ENCODE measurements at places on chromosomes 3 and 15.
A peak's percentile ranks its signal among the peaks of the same experiment; 100 is the strongest.

DNA sequence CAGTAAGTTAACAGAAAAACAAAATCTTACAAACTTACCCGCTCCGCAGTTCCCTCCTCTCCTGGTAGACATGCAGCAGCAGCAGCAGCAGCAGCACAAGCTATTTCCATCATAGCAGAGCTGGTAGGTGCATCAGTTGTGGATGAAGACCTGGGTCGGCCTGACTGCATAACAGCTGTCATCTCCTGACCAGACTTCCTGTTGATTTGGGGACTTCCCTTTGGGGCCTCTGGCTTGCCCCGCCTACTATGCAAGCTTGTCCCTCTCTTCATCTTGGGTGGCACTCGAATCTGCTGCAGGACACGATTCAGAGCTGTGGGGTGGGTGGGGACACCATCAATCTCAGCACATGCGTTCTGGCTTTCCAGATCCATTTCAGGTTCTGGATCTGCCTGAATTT lies 65.7 kb downstream of the TMCC1 start:
- DNase-seq = no peak

DNA sequence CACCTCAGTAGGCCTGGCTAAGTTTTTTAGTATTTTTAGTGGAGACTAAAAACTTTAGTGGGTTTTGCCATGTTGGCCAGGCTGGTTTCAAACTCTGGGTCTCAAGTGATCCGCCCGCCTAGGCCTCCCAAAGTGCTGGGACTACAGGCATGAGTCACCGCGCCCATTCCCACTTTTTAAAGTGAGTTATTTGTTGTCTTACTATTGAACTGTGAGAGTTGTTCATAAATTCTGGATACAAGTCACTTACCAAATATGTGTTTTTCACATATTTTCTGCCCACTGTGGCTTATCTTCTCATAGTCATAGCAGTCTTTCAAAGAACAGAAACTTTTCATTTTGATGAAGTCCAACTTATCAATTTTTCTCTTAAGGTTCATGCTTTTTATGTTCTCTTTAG lies 29.9 kb upstream of the SPSB4 start:
- DNase-seq = no peak

DNA sequence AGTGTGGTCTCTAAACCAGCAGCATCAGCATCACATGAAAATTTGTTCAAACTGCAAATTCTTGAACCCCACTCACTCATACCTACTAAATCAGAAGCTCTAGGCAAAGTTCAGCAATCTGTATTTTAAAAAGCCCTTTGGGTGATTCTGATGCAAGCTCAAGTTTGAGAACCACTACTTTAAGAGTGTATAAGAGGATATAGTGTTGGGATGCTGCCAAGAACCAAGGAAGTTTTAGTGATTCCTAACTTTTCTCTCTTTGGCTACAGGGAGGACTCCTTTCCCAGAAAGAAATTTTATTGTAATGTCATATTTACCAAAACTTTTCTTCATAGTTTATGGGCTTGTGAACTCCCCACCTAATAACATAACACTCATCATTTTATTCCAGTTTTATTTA lies 422.2 kb downstream of the TBC1D5 start:
- DNase-seq = no peak

- no peak for DNase-seq
These were observed 76.9 kb upstream of the RGMA start for GRCh38 chr15:93165734-93166470.

DNA sequence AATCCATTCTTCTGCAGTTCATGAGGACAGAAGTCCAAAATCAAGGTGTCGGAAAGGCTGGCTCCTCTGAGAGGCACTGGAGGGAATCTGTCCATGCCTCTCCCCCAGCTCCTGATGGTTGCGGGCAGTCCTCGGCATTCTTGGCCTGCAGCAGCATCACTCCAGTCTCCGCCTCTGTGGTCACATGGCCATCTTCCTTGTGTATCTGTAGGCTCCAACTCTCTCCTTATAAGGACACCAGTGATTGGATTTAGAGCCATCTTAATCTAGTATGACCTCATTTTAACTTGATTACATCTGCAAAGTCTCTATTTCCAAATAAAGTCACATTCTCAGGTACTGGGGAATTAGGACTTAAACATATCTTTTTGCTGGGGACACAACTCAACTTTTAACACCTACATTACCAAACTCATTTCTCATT lies 56.0 kb upstream of the FLNB start:
- DNase-seq = peak; percentile 59

DNA sequence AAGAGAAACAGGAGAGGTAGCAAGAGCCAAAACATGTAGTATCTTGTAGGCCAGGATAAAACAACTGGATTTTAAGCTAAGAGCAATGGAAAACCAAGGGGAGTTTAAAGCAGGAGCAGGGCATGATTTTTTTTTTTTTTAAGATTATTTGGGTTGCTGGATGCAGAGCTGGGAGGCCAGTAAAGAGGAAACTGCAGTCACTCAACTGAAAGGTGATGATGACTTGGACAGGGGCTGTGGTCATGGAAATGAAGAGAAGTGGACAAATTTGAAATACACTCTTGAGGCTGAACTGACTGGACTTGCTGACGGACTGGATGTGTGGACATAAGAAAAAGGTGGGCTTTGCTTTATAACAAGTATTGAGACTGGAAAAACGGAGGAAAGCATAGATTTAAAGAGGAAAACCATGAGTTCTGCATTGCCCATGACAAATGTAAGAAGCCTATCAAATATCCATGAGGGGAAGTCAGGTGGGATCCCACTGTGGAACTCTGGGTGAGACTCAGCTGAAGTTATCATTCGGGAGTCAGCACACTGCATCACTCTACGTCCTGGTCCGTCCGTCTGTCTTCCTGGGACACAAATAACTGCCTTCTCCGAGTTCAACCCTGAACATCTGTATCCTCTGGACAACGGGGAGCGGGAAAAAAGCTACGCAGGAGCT lies 688 bp downstream of the XPC start:
- no peak for DNase-seq

DNA sequence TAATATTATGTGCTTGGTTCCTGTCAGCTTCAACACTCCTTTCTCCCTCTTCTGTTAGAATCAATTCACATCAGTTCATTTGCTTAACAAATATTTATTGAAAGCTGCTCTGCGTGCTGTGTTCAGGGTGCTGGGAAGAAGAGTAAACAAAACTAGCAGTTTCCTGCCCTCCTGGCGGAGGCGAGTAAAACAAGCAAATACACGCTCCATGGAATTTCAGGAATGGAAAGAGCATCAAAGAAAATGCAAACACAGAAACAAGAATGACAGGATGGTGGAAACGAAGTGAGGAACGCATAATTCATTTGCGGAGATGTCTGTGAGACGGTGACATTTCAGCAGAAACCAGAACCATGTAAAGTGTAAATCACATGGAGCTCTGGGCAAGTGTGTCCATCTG lies 49.4 kb upstream of the SPTSSB start:
- no peak for DNase-seq

Data from left hindlimb (tissue), 1 donor.